ENCODE measurements at places on chromosomes 12 and 14. TPM values are rescaled to one million over a fixed set of nuclear protein-coding genes. Genes with fewer than 3 reads are reported as not detected.

- no peak for DNase-seq
These were observed 44.0 kb upstream of the EAPP start for GRCh38 chr14:34583525-34583924.

- DNase-seq, result no peak
These were observed 75.0 kb upstream of the MAP1LC3B2 start for GRCh38 chr12:116483959-116484750.

DNA sequence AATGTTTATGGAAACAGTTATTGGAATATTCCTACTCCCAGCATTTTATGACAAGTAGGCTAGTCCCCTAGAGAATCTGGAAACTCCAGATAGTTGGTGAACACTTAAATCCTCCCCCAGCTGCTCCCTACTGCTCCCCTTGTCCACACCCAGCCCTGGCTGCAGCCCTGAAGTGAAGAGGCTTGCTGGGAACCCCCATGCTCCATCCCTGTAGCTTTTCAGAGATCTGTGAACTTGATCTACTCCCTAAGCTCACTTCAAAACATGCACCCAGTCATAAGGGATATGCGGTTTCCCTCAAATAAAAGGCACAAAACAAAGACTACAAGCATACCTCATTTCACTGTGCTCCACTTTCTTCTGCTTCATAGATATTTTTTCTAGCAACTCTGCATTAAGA is 33.2 kb downstream of the EGLN3 start:
- DNase-seq, result no peak

- DNase-seq, result peak; percentile 84
These were observed 58.1 kb downstream of the PLEKHG3 start for GRCh38 chr14:64762044-64763034.

Gene FAM181A
- not detected for total RNA-seq

GRCh38 chr12:6336889-6337853 is 4.7 kb downstream of the TNFRSF1A start:
- DNase-seq, result peak; percentile 37

Gene FITM1
- total RNA-seq, result not detected

DNA sequence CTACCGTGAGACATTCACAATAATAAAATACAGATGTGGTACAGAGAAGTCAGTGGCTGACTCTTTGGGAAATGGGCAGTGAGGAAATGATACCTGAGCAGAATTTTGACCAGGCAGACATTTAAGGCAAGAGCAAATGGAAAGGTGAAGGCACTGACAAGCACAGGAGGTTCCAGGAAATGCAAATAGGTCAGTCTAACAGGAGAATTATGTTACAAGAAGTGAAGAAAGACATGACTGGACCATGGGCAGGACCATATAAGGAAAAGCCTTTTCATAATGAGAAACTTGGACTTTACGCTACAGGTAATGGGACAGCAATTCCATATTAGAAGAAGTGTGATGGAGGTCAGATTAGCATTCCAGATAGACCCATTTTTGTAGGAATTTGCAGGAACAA is 338.9 kb downstream of the PDZRN4 start:
- DNase-seq, result no peak

DNA sequence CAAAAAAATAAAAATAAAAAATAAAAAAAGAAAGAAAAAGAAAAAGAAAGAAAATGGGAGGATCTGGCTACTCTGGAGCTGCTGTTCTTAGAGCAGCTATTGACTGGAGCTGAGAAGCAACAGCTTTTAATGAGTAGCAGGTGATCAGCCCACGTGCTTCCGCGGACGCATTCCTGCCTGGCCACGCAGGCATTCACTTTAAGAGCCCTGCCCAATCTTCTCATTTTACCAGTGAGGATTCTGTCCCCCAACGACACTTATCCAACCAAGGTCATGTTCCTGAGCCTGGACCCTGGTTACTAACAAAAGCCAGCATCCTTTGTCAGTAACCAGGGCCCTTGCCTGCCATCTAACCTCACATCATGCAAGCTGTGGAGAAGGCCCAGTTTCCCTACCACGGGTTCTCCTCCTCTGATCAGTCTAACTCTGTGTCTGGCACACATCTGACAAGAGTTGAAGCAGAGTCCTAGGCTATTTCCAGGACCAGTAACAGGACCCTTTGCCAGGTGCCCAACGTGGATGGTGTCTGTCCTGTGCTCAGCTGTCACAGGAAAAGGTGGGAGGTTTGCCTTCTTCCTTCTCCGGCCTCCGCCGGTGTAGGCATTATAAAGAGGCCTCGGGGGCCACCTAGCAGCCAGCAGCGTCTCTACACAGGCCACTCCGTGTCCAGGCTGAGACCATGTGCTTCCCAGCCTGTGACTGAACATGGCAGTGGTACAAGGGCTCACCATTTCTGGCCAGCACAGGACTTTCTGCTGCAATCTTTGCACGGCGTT is 60.9 kb upstream of the GPATCH2L start:
- DNase-seq, result peak; percentile 17

GRCh38 chr14:73717711-73718417 is 3.7 kb upstream of the PNMA1 start:
- DNase-seq, result no peak

GRCh38 chr12:15627995-15628945 is 160.9 kb downstream of the EPS8 start:
- peak; percentile 22 for DNase-seq

- DNase-seq, result no peak
These were observed 737.8 kb downstream of the RERGL start for GRCh38 chr12:17352164-17352563.

DNA sequence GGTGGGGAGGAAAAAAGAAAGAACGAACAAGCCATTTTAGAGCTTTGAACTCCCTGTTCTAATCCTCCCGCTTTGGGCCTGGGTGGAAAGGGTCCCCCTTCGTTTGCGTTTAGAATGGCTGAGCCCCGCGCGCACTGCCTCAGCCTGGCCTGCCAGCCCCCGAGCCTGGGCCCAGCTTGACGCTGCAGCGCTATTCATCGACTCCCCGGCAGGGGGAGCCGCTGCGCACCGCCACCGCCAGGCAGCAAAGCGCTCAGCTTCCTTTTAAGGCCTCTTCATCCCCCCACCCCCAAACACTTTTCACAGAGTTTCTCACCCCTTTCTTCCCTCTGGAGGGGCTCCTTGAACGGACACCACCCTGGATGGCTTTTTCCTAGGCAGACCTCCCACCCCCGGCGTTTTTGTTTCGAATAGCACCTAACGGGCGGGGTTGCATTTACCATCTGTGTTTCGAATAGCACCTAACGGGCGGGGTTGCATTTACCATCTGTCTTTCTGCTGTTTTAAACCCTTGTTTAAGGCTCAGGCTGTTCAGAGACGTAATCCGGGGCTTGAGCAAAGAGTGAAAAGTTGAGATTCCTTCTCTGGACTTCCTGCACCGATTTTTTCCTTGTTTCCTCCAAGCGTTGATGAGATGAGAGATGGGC is 56.4 kb upstream of the PIWIL1 start:
- DNase-seq, result peak; percentile 1

DNA sequence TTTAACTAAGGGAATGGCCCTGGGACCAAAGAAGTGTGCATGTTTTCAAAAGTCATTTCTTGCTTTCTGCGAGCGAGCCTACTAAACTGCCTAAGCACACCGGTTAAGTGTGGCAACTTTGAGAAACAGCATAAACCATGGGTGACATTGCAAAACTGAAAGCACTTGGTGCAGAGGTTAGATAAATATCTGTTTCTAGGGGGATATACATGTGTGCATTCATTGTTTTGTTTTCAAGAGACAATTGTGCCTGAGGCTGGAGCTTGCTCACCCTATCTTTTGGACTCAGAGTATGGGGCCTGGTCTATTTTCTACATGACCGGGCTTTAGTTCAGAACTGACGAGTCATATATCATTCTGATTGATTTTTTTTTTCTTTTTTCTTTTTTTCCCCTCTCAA is 923.4 kb downstream of the NRXN3 start:
- no peak for DNase-seq

DNA sequence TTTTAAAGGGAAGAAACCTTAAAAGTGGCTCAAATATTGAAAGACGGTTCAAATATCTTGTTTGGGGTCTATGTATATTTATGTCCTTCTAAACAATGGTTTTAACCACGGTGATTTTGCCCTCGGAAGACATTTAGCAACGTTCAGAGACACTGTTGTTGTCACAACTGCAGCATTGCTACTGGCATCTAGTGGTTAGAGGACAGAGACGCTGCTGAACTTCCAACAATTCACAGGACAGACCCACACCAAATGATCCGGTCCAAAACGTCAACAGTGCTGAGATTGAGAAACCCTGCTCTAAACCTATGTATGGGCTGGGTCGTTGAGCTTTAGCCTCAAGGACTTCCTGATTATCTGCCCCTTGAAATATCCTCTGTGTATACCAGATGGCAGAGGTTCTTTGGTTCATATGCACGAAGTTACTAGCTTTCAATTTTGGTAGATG is 1.7 kb downstream of the ANGEL1 start:
- DNase-seq, result peak; percentile 51

Gene SPTB
- total RNA-seq, result 1.2 TPM

- no peak for DNase-seq
These were observed 68.4 kb upstream of the FAM222A start for GRCh38 chr12:109645194-109645593.

DNA sequence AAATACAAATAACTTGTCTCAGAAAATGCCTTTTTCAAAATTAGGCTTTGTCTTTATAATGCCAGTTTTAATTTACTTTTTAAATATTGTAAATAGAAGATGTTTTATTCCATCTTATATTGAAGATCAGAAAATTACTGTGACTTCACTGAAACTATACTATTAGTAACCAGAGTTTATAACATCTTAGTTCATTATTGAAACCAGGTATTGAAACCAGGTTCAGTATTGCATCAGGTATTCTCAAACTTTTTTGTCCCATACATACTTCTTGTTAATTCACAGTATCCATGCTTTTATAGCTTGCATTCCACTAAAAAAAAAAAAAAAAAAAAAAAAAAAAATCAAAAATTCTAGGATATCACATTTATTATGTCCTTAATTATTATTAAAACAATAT is 227.5 kb downstream of the GXYLT1 start:
- no peak for DNase-seq

Gene SERPINA9
- total RNA-seq, result not detected

DNA sequence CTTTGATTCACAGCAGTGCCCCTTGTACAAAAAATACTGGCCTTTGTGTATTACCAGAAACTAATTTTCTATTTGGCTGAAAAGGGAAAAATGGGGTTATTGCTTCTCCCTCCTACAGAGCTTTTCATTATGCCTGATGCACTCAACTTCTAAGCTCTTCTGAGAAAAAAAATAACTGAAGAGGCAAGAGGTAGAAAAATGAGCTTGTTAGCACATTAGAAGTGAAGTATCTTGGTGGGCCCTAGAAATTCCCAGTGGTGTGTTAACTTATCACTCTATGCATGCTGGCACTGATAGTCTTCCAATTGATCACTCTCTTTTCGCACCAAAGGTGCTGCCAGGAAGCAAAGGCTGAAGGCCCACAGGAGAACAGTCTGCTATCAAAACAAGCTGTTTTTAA is 17.1 kb downstream of the INSM2 start:
- DNase-seq, result no peak

Gene CCDC197
- total RNA-seq, result not detected

Gene TMEM229B
- total RNA-seq, result 3.7 TPM

Gene CABP1
- total RNA-seq, result not detected

DNA sequence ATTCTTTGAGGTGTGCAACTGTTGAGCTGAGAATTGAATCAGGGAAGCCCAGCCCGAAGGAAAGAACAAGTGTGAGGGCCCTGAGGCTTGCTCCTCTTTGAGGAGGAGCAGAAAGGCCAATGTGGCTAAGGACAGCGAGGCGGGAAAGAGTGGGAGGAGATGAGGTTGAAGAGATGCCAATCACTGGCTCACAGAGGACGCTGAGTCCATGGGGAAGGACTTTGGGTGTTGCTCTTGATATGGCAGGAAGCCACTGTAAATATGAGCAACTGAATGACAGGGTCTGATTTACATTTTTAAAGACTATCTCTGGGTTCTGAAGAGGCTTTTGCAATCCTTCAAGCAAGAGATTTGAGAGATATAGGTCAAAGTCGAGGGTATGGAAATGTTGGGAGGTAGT is 3.3 kb upstream of the APPL2 start:
- DNase-seq, result no peak

Gene GPRC5A
- total RNA-seq, result 4.7 TPM

- DNase-seq, result no peak
These were observed 1221.4 kb downstream of the VRK1 start for GRCh38 chr14:98018628-98019027.

Gene CCDC88C
- total RNA-seq, result 0.10 TPM

DNA sequence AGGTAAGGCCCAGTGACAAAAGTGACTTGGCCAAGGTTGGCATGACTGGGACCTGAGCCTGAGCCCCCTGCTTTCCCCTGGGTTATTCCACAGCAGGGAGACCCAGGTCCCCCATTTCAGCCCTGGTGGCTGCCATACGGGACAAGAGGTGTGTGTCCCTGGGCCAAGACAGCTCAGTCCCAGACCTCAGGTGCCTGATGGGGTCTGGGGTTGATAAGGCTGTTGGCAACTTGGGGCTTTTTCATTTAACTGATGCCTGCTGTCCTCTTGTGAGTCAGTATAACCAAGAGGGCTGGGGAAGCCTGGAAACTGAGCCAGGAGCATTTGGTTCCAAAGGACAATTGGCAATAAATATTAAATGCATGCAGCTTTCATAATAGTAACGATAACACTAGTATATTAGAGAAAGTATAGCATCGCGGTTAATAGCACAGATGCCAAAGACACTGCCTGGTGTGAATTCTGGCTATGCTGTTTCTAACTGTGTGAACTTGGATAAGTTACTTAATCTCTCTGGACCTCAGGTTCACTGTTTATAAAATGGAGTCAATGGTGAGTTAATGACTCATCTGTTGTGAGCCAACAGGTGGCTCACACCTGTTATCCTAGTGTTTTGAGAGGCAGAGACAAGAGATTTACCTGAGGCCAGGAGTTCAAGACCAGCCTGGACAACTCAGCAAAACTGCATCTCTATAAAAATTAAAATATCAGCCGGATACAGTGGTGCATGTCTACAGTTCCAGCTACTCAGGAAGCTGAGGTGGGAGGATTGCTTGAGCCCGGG is 898 bp downstream of the SDSL start:
- DNase-seq, result no peak

- no peak for DNase-seq
These were observed 85.6 kb upstream of the TMEM263 start for GRCh38 chr12:106870116-106870515.

- DNase-seq, result no peak
These were observed 34.9 kb downstream of the GABARAPL1 start for GRCh38 chr12:10247436-10248058.

Gene BEGAIN
- total RNA-seq, result not detected

GRCh38 chr14:74089251-74090020 is 4.7 kb downstream of the LIN52 start:
- DNase-seq, result no peak

DNA sequence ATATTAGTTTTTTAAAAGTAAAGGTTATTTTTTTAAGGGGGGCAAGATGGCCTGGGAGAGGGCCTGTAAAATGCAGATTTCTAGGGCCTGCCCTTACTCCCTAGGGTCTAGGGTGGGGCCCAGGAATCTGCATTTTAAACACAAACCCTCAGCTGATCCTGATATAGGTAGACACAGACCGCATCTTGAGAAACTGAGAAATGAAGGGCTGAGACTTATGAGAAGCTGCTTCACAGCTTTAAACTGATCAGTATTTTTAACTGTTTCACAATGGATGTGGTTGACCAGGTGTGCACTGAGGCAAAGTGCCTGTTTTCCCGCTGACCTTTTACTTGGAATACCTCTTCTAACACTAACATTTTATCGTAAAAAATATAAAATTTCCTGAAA is 84.0 kb downstream of the CCDC88C start:
- no peak for DNase-seq

Gene FAM90A1
- total RNA-seq, result not detected

Gene RASAL1
- not detected for total RNA-seq

GRCh38 chr14:70642303-70643235 is 853 bp downstream of the TTC9 start:
- DNase-seq, result no peak
